ENCODE measurements at places on chromosomes 12 and 14.

GRCh38 chr14:94764573-94764972 is 5.3 kb downstream of the GSC start:
- DNase-seq: no peak

- peak; percentile 49 for DNase-seq
These were observed 2.3 kb downstream of the HDAC7 start for GRCh38 chr12:47817272-47818006.

GRCh38 chr14:95998656-95999055 is 40.5 kb upstream of the C14orf132 start:
- no peak for DNase-seq

DNA sequence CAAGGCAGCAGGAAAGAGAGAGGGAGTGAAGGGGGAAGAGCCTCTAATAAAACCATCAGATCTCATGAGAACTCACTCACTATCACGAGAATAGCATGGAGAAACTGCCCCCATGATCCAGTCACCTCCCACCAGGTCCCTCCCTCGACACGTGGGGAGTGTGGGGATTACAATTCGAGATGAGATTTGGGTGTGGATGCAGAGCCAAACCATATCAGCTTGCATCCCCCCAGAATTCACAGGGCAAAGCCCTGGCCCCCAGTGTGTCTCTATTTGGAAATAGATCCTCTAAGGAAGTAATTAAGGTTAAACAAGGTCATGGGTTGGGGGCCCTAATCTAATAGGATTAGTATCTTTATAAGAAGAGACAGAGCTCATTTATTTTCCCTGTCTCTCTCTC is 56.1 kb upstream of the TCL1A start:
- DNase-seq: no peak

DNA sequence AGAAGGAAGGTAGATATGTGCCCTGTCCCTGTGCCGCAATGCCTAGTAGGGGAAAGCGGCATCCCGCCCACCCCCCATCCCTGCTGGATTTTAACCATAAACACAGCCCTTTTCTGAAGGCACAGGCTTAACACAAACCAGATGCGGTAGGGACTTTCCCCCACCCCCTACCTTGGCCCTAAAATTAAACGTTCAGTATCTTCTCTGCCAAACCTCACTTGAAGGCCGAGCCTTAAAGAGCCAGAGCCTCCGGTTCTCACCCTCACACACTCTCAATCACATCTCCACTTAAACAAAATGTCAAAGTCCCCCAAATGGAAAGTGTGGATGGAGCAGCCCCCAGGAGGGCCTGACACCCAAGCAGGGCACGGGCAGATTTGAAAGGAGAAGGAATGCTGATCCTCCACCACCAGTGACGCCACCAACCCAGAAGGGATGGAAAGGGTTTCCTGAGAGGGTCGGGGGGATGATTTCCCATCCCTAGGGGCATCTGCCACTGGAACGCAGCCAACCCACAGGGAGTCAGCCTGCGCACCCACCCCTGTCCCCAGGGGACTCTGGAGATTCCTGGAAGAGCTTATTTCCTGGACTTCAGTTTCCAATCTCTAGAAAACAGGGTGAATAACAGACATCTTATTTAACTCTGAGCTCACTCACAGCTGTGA is 26.4 kb downstream of the ACTN1 start:
- DNase-seq: no peak

DNA sequence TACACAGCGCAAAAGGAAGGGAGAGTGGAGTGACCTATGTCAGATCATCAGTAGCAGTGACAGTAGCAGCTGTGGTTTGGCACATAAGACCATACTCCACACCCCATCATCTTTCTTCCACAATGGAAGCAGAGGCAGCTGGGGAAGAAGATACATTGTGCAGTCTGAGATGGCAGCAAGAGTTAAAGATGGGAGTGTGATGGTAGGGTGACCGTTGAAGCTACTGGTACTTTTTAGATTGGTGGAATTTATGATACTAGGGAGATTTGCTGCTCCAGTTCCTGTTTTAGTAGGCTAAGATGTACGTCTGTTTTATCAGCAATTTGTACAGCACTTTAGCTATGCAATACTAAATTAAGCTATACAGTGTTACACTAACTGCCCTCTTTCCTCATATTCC is 291.0 kb downstream of the FUT8 start:
- DNase-seq: no peak

DNA sequence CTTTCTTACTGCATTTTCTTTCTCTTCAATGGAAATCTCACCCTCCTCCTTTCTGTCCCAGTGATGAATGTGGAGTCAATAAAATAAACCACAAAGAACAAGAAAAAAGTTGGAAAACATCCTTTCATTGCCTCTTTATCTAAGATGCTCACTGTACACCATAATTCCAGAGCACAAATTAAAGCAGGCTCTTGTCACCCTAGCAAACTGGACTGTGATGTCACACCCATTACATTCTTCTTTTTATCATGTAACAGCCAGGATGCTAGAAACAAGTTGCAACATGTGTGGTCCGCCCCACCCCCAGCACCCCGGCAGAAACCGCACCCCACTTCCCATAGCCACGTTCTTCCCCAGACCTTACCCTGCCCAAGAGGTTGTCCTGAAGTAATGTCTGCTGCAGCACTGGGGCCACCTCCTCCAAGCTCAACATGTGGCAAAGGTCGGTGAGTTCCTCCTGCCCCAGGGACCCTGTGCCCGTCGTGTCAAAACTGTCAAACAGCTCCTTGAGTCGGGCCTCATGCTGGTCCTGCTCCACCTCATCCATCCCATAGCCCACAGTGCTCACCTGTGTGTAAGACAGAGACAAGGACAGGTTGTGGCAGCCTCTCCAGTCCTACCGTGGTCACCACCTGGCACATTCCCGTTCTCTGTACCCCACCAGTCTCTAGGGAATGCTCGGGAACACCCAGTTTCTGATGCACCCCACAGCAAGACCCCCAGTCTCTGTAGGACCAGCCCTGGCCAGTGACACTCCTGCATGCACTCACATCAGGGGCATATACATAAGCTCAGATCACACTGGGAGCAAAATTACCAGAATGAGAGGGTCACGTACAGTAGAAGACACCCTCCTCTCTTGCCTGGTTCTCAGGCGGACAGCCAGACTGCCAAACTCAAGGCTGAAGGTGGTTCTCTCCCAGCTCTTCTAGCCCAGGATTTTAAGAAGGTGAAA is 9.2 kb downstream of the NIN start:
- peak; percentile 76 for DNase-seq

- DNase-seq: no peak
These were observed 141.6 kb upstream of the CPSF6 start for GRCh38 chr12:69097619-69098368.

- no peak for DNase-seq
These were observed 75.3 kb upstream of the PLEKHG7 start for GRCh38 chr12:92627511-92627910.

DNA sequence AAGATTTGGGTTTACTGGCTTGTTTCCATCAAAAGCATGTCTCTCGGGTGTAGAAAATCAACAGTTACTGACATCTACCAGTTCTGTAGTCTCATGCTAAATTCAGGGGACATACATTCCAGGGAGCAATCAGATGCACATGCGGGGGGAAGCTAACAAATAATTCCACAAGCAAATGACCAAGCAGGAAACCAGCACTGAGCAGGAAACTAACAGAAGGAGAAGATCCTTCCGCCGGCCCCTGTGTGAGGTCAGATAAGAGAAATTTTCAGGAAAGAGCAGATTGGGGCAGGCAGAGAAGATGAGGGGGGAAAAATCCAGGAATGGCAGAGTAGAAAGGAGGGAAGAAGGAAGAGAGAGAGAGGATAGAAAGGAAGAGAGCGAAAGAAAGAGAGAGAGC is 127.6 kb upstream of the TMCC3 start:
- no peak for DNase-seq

DNA sequence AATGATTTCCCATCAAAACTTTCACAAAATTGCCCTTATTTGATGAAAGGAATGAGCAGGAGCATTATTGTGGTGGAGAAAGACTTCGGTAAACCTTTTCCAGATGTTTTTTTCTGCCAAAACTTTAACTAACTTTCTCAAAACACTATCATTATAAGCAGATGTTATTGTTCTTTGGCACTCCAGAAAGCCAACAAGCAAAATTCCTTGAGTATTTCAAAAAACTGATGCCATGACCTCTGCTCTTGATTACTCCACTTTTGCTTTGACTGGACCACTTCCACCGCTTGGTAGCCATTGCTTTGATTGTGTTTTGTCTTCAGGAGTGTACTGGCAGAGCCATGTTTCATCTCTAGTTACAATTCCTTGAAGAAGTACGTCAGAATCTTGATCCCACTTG is 29.7 kb upstream of the RAB21 start:
- no peak for DNase-seq

- DNase-seq: peak; percentile 33
These were observed 87.7 kb upstream of the FOXN3 start for GRCh38 chr14:89504602-89505313.

- no peak for DNase-seq
These were observed 38.4 kb downstream of the IFNG start for GRCh38 chr12:68121143-68121542.

GRCh38 chr12:7197841-7198240 is 8.4 kb downstream of the PEX5 start:
- DNase-seq: no peak

GRCh38 chr12:13091832-13092231 is 11.6 kb downstream of the GSG1 start:
- DNase-seq: no peak

DNA sequence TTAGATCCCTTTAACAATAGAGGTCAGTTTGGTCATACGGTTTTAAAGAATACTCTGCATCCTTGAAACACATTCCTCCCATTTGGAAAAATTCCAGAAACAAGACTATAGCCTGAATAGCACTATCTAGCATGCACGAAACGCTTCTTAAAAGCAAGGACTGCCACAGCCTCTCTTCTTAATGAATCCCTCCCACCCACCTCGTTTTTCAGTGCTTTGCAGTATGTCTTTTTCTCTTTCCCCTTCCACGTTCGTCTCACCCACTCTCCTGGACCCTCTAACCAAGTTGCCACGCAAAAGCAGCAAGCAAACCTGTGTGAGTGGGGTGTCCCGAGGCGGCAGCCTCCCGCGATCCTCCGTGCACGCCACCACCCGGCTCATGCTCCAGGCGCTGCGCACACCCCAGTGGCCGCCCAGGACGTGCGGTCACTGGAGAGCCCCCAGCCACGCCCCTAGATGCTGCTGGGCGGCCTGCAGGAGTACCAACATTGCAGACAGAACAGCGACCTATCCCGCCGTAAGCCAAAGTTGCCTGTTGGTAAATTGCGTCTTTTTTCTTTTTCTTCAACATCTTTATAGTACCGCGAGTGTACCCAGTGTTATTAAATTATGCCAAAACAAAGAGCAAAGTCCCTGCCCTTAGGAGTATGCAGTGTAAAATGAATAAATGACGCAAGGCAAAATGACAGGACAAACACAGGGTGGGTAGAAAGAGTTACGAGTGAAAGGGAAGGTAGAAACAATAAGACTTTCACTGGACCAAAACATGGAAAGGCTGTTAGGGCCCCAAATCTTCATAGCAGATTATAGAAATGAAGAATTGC is at the start of gene SLC38A4:
SLC38A4 (minus strand) TSS at position 407 of the 824 bp plus-strand sequence. CDS start 32,926 bp downstream, outside the sequence.
- no peak for DNase-seq

- DNase-seq: no peak
These were observed 572.8 kb upstream of the STXBP6 start for GRCh38 chr14:25622763-25623162.

DNA sequence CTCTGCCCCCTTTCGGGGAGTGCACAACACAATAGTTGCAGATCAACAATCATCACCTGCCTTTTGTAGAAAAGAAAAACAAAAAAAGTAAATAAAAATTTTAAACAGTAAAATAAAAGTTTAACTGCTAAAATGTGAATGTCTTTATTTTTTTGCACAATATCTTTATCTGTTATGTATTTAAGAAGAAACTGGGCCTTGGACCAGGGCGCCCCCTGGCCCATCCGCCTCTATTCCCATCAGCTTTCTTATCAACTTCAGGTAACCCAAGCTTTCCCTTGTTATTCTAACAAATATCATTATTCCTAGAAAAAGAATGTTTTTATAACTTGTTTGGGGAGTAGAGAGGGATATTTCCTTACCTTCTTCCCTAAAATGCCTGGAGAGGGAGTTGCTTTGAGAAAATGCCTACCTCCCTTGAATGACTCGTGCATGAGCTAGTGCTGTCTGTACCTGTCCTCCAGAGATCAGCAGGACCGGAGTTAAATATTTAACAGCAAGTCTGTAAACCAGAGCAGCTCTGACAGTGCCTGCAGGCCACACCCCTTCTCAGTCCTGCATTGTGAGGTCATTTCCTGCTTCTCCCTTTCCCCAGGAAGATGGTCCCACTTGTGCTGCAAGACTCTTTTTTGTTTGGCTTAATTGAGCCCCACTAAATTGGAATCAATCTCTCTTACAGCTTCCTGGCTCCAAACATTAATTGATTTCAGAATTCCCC is 192.8 kb upstream of the RGS6 start:
- DNase-seq: no peak

DNA sequence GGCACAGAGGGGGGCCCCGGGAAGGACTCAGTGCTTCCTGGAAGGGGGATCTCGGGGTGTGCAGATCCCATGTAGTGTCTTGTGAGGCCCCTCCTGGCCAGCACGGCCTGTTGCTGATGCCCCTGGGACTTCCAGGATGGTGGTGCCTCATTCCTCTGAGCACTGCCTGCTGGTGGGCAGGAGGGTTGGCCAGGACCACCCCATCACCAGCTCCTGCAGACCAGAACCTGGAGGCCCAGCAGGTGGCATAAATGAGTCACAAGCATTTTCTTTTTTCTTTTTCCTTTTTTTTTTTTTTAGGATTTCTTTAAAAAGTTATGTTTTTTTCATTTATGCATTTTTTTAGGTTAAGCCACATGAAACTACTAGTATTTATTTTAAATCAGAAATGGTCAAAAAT is 8.0 kb downstream of the MMP17 start:
- no peak for DNase-seq

- DNase-seq: no peak
These were observed 45.5 kb downstream of the FGD4 start for GRCh38 chr12:32444895-32445294.

DNA sequence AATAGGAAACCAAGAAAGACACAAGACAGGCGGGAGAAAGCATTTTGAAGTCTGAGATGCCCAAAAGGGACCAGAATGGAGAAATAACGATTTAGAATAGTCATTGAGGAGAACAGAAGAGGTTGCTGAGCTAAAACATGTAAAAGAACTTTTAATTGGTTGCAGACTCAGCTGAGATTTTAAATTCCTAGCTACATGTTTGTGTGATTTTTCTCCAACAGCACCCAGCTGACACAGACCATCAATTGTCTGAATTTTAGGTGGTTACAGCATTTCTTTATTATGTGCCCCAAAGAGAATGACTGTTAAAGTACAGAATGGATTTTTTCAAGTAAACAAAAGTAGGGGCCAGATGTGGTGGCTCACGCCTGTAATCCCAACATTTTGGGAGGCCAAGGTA is 50.3 kb downstream of the BAZ1A start:
- no peak for DNase-seq

- no peak for DNase-seq
These were observed 178.0 kb downstream of the RPAP3 start for GRCh38 chr12:47527816-47528215.

Data from CD4-positive, alpha-beta T cell treated with Interleukin-17A for 1 hour (primary cell).